Cardiac ventricle fibroblast (primary cell): ENCODE measurements at places on chromosomes 12 and 14. TPM values are rescaled to one million over a fixed set of nuclear protein-coding genes. Genes with fewer than 3 reads are reported as not detected.

CIROP gene
- total RNA-seq = 0.69 and 0.83 TPM in 2 replicates

LRR1 gene
- total RNA-seq = 5.7 and 8.6 TPM in 2 replicates

CLECL1 gene
- total RNA-seq = not detected in 2 replicates

GDF3 gene
- not detected in 2 replicates for total RNA-seq

SLC25A29 gene
- 30.6 and 31.7 TPM in 2 replicates for total RNA-seq

SLCO1A2 gene
- not detected in 2 replicates for total RNA-seq

CLEC7A gene
- total RNA-seq = not detected in 2 replicates

ANG gene
- 24.5 and 37.8 TPM in 2 replicates for total RNA-seq

ACOT2 gene
- total RNA-seq = 63.7 and 68.4 TPM in 2 replicates

MARK3 gene
- 52.8 and 53.5 TPM in 2 replicates for total RNA-seq

ATF7 gene
- 22.0 and 30.4 TPM in 2 replicates for total RNA-seq

GPR132 gene
- total RNA-seq = not detected in 2 replicates

PPP1R36 gene
- 0.34 and 0.56 TPM in 2 replicates for total RNA-seq

ACOT4 gene
- 0.69 and 0.73 TPM in 2 replicates for total RNA-seq

TSHR gene
- total RNA-seq = not detected in 2 replicates

PLBD1 gene
- total RNA-seq = 4.2 and 5.9 TPM in 2 replicates

CLEC1B gene
- total RNA-seq = not detected in 2 replicates

ST8SIA1 gene
- total RNA-seq = 4.0 and 5.2 TPM in 2 replicates

PTHLH gene
- total RNA-seq = 0.20 and 0.56 TPM in 2 replicates

MOAP1 gene
- total RNA-seq = 7.4 and 10.2 TPM in 2 replicates

KRT81 gene
- total RNA-seq = not detected in 2 replicates

CLEC4C gene
- not detected in 2 replicates for total RNA-seq

CELA1 gene
- not detected in 2 replicates for total RNA-seq

FOXN4 gene
- not detected in 2 replicates for total RNA-seq

LIN7A gene
- total RNA-seq = 7.1 and 14.1 TPM in 2 replicates

KCNJ8 gene
- total RNA-seq = 1.5 and 2.9 TPM in 2 replicates

SLC38A2 gene
- total RNA-seq = 715 and 762 TPM in 2 replicates

STON2 gene
- 0.25 and 0.39 TPM in 2 replicates for total RNA-seq

RHOJ gene
- 6.6 and 8.6 TPM in 2 replicates for total RNA-seq

A2ML1 gene
- not detected in 2 replicates for total RNA-seq

TDRD9 gene
- total RNA-seq = 0.31 and 1.2 TPM in 2 replicates

FLVCR2 gene
- total RNA-seq = 3.7 and 4.6 TPM in 2 replicates

DPF3 gene
- 0.19 and 0.29 TPM in 2 replicates for total RNA-seq

REM2 gene
- total RNA-seq = 0.06 TPM in 1 of 2 replicates, not detected in the other

WDR89 gene
- total RNA-seq = 4.7 and 8.7 TPM in 2 replicates

USP44 gene
- total RNA-seq = under 0.01 TPM in 1 of 2 replicates, not detected in the other

LBHD2 gene
- total RNA-seq = not detected in 2 replicates

MSRB3 gene
- total RNA-seq = 25.6 and 31.1 TPM in 2 replicates
